ENCODE measurements at places on chromosomes 3 and 15. TPM values are rescaled to one million over a fixed set of nuclear protein-coding genes. Genes with fewer than 3 reads are reported as not detected.
A peak's percentile ranks its signal among the peaks of the same experiment; 100 is the strongest.

The SLC7A14 gene
- total RNA-seq = 0.56 TPM

The COL6A5 gene
- total RNA-seq = 0.15 TPM

The WDR93 gene
- not detected for total RNA-seq

- DNase-seq = no peak
Observed at GRCh38 chr3:131174752-131175151, 148.1 kb downstream of the NEK11 start.

- DNase-seq = no peak
Observed at GRCh38 chr3:27696906-27697305, 25.2 kb downstream of the EOMES start.

DNA sequence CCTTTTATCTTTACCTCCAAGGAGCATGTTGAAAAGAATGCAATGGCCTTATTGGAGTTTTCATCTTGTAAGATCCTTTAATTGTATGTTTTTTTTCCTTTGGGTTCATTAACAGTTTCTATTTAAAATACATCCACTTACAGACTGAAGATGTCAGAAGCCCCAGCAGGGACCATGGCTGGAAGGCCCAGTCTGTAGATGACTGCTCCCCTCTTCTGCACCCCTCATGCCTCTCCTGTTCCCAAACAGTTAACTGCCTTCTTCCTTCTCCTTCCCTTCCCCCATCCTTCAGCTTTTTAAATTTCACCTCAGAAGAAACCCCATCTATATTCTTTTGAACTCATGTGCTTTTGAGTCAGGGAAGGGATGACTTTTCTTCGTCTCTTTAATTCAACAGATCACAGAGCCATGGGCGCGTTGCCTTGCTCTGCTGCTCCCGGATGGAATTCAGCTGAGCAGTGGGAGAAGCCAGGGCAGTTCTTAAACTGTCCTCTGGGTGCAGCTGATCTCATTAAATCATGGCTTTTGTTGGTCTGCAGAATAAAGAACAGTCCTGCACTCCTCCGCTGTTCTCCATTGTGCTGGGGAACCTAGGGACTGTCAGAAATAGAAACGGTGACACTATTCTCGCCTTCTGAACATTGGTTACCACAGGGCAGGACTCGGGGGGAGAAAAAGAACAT lies 71.5 kb upstream of the EIF1B start:
- no peak for DNase-seq

DNA sequence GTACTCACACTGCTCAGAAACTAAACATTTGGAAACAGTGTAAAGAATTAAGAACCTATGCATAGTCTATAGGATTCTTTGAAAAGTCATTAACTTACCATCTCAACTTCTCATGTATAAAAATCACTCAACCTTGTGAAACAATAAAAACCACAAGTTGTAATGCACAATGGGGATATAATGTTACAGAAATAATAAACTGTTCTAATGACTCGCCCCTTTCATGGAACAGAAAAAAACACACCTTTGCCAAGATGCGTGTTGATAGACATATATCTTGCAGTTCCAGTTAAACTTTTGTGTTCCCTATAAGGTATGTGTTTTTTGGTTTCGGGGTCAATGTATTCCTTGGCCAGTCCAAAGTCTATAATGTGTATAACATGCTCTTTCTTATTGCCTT lies 50.8 kb upstream of the PPIB start:
- no peak for DNase-seq

- no peak for DNase-seq
Observed at GRCh38 chr3:156792945-156793344, 33.2 kb upstream of the LEKR1 start.

GRCh38 chr15:40785164-40785563 lies 15.4 kb downstream of the C15orf62 start:
- DNase-seq = no peak

- peak; percentile 25 for DNase-seq
Observed at GRCh38 chr3:59609657-59610348, 560.0 kb upstream of the CFAP20DC start.

- peak; percentile 83 for DNase-seq
Observed at GRCh38 chr3:129119365-129120100, 2.1 kb downstream of the RAB43 start.

All from colonic mucosa (tissue), 4 donors.